ENCODE measurements at places on chromosomes 1 and 21.

GRCh38 chr1:177926201-177926600 is 43.7 kb downstream of the SEC16B start:
- DNase-seq: no peak

DNA sequence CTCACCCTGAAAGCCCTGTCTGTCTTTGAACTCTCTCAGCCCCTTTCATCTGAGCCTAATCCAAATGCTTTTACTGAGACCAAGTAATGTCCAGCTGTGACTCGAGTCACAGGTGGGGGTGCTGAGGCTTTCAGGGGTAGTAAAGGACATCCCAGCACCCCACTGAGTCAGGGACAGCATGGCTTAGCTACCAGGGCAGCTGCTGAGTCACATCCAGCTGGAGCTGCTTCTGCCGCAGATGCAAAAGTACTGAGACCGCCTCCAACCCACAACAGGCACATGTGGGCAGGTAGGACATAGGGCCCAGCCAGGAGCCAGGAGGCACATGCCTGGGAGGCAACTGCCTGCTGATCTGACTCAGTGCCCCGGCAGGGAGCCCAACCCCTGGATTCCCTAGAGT is 6.7 kb upstream of the VSIG8 start:
- DNase-seq: no peak

DNA sequence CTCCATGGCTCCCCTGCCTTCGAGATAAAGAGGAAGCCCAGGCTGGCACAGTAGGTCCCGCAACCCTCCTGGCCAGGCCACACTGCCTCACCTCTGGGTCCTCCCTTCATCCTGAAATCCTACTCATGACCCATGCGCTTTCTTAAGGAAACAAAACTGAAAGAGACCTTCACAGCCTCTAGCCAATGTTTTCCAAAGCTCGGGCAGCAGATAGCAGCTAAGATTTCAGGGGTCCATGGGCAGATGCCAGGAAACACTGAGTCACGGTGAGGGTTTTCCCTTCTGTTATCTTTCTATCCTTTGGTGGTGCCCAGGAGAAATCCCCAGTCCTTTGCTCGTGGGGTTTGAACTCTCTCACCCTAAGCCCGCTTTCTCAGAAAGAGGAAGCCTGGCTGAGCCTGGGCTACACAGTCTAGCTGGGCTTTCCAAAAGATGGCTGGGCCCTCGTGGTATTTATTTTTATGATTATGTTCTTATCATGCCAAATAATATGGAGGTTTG is 26.6 kb downstream of the TTC39A start:
- DNase-seq: no peak

- DNase-seq: no peak
Measured at GRCh38 chr21:38211321-38211720, 45.5 kb upstream of the KCNJ15 start.

GRCh38 chr1:88695781-88696180 is 11.7 kb downstream of the PKN2 start:
- no peak for DNase-seq

DNA sequence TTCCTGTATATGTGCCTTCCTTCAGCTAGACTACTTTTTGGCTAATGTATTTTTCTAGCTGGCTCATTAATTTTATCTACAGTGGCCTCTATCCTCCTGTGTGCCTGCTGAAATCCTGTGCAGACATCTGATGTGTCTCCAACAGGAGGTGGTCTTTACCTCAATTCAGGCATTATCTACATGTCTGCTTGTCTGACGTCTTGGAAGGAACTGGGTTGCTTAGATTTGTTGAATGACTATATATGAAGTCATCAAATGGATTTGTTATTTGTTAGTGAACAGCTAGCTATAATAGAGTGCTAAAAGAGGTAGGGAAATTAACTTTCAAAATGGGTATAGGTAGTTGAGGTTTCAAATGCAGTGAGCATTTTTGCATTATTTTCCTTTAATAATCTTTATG is 6.7 kb downstream of the RPL5 start:
- DNase-seq: no peak

DNA sequence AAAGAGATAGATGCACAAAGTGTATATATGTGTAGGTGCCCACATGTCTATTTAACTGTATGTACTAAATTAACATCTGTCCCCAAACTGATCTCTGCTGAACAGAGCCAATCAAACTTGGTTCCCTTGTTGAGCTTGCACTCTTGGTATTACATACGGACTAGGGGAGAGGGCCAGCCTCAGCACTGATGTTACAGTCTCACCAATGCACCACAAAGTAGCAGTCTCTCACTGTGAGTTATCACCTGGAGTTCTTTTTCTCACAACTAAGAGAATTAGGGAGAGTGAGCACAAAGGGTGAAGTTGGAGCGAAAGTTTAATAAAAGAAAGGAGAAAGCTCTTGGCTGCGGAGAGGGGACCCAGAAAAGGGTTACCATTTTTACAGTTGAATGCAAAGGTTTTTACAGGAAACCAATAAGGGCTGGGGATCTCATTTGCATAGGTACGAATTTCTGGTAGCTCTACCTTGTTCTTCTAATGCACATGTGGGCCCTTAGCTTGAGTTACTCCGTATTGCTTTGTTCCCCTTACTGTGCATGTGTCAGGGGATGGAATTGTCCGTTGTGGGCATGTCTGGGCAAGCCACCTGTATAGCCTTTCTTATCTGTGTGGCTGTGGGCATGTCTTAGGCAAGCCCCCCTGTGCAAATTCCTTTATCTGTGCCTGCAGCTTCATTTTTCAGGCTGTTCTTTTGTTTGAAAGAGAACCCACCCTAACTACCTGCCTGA is 13.3 kb upstream of the CHI3L2 start:
- no peak for DNase-seq

- DNase-seq: no peak
Measured at GRCh38 chr1:208030288-208031091, 119.6 kb upstream of the CD34 start.

DNA sequence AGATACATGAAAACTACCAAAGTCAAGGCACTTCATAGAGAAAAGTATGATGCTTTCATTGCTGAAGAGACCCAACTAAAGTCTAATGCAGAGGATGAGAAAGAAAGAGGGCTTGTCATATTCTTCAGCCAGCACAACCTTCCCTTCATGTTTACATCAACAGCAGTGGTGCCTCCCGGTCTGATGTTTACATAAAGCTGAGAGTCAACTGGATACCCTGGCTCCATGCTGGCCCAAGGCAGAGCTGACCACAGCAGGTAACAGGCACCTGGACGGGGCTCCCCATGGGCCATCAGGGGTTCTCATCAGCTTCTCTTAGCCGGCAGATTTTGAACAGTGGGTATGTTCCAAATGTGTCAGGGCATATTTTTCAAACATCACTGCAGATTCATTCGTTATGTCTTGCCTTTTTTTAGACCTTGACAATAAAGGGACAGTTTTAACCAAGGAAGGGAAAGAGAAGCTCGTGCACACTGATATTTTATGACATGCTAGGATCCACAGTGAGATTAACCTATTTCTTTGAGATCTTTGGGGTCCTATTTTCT is 117.1 kb downstream of the NRIP1 start:
- no peak for DNase-seq

Measured in activated T-helper 1 cell treated with Interleukin-2 at 50 U/mL for 16 hours (primary cell).